ENCODE measurements at places on chromosomes 3 and 15.

DNA sequence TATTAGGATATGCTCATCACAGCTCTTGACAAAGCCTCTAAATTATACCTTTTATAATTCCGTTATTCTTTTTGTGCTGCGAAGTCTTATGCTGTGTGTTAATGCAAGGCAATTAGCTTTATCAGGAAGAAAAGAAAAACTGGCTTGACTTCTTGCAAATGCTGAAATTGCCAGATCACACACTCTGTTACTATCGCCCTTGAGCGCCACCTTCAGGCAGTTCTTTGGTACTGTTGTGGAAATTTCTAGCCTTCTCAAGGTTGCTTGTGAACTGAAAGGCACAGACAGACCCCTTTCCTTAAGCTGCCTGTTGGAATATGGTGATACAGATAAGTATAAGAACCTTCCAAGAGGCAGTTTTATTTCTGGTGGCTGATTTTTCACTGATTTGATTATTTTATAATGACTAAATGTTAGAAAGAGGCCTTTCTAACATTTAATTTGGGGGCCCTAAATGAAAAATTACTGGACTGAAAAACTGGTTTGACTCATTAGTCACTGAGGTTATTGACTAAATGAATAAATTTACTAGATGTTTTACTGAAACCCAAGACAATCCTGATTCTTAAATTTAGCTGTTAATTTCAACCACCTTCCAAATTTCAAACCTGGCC, 126.2 kb upstream of the RASGRP1 start:
- DNase-seq = peak; percentile 82

- no peak for DNase-seq
Measured at GRCh38 chr3:157101486-157101885, 58.5 kb downstream of the CCNL1 start.

DNA sequence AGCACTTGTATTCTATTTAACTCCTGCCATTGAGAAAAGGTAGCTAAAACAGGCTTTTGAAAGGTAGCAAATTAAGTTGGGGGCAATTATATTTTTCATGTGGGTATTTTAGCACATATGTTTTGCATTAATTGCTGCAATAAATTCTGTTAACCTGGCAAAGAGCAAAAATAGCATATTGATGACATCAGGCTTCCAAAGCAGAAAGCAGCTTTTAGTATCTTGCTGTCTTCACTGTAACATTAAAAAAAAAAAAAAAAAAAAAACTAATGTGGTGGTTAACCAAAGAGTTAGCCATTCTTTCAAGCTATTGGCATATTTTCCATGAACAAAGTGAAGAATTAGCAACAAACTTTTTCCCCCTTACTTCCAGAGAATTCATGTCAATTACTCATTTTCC, 9.1 kb downstream of the EPHA3 start:
- no peak for DNase-seq

GRCh38 chr3:143188881-143189280, 69.3 kb downstream of the CHST2 start:
- no peak for DNase-seq

GRCh38 chr15:68962465-68962864, 32.1 kb downstream of the SPESP1 start:
- DNase-seq = no peak

DNA sequence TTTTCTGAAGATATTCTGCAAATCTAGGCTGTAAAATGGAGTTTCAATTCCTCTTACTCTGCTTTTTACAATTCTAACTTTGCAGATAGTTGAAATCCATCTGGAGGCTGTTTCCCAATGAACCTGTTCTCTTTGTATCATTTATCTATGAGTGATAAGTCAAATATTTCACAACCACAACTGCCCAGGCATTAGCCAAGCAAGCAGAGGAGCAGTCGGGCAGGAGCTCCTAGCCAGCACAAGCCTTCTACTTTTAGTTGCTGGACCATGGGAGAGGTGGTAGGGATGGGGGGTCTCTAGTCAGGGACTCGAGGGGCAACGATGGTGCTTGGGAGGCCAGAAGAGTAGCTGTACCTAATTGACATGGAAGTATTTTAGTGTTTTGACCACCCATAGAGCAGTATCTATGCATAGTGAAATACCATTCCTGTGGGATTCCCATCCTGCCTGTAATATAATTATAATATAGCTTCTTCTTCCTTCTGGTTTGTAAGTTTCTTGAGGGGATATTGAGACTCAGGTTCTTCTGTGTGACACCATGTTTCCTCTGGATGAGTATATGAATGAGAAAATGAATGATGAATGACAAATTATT, 353.5 kb upstream of the IL12A start:
- DNase-seq = no peak

DNA sequence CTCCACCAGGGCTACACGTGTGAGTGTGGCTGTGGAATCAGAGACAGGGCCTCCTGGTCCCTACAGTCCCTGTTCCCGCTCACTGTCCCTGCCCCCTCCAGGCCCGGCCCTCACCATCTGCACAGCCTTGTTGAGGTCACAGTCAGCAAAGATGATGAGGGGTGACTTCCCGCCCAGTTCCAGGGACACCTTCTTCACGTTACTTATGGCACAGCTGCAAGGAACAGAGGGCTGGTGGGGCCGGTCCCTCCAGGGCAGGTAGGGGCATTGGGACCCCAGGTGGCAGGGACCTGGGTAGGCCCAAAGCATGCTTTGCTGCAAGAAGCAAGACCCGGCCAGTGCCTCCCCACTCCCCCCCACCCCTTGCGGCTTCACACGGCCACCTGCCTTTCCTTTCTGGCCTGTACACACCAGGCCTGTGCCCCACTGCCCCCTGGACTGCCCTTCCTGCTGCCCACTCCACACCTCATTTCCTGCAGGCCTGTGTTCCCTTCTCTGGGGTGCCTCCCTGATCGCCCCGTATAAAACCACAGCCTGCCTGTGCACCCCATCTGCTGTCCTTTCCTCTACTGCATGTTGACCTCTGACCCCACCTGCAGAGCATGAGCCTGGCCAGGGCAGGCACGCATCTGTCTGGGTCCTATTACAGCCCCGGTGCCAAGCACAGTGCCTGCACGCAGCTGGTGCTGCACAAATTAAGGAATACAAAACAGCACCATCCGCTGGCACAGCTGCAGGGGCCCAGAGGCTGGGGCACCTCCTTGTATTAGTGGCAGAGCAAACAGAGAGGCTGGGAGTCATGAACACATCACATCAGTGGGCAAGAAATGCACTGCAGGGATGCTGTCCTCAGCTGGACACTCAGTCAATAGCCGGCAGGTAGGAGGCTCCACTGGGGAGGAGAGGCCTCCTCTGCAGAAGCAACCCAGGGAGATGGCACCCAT, 30.8 kb upstream of the SLC41A3 start:
- no peak for DNase-seq

GRCh38 chr3:171994646-171995428, 44.5 kb upstream of the FNDC3B start:
- no peak for DNase-seq

DNA sequence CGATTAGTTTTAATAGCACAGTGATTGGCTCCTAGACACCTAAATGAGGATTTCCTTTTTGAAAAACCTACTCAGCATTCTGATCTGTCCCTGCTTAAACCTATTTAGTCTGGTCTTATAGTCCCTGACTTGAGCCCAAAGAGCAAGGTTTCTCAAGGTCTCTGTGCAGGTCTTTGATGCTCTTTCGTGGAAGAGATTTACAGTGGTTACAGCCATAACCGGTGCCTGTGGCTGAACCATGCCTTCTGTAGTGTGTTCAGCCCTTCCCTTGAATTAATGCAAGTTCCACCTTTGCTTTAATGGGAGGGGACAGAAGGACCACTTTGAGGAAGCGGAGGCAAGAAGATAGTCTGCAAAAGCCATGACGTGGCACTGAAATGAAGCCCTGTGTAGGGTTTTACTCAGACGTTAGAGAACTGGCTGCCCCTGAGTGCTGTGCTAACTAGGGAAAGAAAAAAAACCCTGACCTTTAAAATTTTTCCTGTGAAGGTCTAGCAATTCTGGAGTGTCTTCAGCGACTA, 43.0 kb downstream of the ZBTB38 start:
- no peak for DNase-seq

DNA sequence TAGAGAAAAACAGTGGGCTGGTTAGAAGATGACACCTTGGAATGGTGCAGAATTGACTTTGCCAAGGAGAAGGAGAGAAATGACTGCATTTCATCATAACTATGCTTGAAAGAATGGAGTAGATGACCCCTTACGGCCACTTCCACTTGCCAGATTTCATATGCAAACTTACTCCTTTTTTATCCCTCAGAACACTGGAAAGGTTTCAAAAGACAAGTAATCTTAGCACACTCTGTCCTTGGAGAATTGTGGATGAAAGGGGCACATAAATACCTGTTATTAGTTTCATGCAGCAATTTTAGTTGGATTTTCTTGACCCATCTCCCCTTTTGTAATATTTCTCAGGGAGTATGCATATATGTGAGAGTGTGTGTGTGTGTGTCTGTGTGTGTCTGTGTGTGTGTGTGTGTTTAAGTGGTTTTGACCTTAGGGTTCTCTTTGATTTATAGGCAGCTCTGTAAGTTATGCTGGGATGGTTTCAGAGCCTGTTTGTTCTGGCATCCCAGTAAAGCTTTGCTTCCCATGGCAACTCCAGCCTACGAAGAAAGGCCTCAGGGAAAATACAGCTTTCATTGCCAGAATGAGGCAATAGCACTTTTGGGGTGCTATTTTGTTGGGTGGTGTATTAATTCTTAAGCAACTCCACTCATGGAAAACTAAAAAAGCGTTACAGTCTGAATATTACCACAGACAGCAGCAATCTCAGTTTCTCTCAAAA, 122.2 kb upstream of the TP63 start:
- no peak for DNase-seq

DNA sequence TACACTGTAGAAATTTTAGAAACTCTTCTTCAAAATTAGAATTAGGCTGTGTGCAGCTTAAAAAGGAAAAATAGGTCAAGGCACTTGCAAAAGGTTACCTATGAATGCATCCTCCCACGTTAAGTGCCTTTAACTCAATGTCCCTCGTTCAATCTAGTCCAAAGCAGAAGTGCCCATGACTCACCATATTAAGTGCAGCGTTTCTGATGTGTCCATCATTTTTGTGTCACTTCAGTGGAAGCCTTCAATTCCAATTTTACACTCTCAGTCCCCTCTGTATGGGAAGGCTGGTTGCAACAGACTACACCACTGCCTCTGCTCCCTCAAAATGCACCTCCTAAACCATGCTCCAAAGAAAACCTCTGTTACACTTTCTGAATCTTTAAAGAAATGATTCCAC, 53.4 kb downstream of the FOXB1 start:
- no peak for DNase-seq

GRCh38 chr3:46482632-46483350, 15.0 kb upstream of the RTP3 start:
- no peak for DNase-seq
